Activated CD4-positive, alpha-beta T cell treated with anti-CD3 and anti-CD28 coated beads, Interleukin-2, amount 50 U/mL, for 24 hours (primary cell): ENCODE measurements at places on chromosomes 1 and 21.
A peak's percentile ranks its signal among the peaks of the same experiment; 100 is the strongest.

- DNase-seq = no peak
Measured at GRCh38 chr1:198747127-198747526, 108.3 kb downstream of the PTPRC start.

DNA sequence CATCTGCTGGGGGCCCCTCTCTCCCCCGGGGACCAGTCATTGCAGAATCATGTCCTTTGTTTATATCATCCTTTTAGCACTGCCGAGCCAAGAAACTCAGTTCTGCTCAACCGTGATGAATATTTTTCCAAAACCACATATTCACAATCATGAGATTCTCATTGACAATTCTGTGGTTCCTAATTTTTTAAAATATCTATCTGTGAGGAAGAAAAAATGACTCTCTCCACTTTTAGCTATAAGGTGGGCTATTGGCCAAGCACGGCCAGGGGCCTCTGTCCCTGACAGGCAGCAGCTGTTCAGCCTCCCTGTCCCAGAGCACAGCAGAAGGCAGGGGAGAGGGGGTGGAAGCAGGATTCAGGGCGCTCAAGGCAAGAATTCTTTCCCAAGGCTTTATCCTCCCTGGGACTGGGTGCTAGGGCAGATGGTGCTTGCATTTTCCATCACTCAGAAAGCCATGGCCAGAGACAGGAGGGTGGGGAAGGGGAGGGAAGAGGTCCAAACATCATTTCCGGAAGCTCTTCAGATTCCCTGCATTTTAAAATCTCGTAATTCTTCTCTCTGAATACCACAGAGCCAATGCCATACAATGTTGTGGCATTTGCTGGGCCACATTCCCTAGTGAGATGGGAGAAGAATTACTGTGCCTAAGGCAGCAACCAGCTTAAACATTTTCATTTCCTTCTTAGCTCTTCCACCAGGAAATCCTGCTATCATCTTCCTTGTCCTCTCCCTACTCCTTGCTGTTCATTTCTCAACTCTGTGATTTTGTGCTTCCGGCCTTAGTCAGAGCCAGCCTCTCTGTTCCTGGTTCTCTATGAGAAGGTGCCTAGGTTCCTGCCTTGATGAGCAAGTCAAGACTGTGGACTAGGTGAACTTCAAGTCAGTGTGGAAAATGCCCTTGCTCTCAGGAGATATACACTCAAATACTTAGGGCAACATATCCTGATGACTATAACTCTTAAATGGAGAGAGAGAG lies 60.3 kb downstream of the KCNJ6 start:
- DNase-seq = no peak

- DNase-seq = no peak
Measured at GRCh38 chr1:34342334-34342733, 165.6 kb downstream of the C1orf94 start.

GRCh38 chr1:246681900-246682895 lies 42.0 kb upstream of the SCCPDH start:
- DNase-seq = no peak

GRCh38 chr1:24506691-24507381 lies 4.2 kb downstream of the RCAN3 start:
- DNase-seq = no peak

DNA sequence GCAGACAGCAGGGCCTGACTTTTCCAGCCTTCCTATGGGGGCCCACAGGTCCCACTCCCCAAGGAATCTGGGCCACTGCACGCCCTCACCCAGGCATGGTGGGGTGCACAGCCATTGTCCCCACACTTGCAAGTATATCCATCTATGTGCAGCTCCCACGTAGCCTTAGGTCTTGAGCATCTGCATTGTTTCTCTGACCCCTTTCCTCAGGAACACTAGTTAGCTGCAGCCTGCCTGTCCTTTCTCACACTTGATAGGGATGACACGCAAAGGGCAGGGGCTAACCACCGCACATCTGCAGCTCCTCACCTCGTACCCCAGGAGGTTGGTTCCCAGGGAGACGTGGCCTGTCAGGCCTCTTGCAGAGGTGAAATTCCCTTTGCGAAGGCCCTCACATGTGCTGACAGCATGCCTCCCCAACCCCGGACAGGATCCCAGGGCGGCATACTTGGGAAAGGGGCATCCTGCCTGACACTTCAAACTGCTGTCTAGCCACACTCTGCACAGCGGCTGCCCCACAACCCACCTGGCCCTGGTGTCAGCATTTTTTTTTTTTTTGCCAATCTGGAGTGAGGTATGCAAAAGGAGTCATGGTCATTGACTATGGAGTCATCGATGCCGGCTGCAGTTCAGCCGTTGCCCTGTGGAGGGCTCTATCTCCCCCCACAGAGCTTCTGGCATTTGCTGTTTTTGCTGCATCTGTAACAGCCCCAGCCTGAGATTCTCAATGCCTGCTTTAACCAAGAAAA lies 5.0 kb downstream of the JMJD4 start:
- DNase-seq = no peak

GRCh38 chr1:7680207-7680954 lies 90.7 kb upstream of the VAMP3 start:
- peak; percentile 19 for DNase-seq

DNA sequence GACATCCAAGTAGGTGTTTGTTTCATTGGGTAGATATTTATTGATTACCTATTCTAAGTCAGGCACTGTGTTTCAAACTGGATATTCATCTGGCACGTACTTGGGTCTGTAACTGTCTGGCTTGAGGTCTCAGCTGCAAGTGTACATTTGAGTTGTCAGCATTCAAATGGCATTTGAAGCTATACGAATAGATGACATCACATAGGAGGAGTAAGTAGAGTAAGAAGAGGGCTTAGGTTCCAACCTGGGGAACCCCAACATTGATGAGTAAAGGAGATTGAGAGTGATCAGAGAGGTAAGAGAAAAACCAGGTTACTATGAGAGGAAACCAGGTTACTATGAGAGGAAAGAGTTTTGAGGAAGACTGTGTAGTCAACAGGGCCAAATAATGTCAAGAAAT lies 30.7 kb downstream of the ZNF684 start:
- DNase-seq = no peak

GRCh38 chr1:14254251-14254650 lies 344.2 kb upstream of the KAZN start:
- DNase-seq = no peak

DNA sequence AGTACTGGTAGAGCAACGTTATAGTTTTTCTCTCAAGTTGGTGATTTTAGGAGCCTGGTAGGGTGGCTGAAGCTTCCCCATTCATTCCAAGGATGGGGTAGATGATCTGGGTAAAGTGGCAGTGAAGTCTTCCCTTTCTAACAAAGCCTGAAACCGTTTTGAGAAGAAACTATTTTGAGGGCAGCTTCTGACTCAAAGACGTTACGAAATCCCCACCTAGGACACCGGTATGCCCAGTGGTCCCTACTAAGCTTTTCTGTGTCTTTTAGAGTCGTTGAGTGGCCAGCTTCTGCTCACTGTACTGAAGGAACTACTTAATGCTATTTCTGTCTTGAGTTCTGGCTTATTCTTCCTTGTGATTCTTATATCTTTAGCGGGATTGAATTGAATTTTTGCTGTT lies 1.4 kb downstream of the WDTC1 start:
- no peak for DNase-seq

DNA sequence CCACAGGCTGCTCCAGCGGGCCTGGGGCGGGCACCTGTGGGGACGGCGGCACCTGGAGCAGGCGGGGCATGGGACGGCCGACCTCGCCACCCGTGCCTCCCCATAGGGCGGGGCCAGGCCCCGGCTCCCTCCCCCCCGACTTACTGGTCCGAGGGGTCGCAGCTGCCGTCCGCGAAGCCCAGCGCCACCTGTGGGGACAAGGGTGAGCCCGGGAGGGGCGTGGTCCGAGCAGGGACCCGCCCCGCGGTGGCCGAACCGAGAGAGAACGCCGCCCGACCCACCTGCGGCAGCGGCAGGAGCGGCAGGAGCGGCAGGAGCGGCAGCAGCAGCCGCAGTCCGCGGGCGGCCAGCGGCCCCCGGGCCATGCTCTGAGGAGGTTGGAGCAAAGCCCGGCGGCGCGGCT lies at the start of gene TMEM52:
TSS of gene TMEM52 (minus strand) at position 379 of the 403 bp plus-strand sequence. CDS start at position 365, 14 bp downstream.
- peak; percentile 24 for DNase-seq
